ENCODE measurements at places on chromosomes 5 and 9. TPM values are rescaled to one million over a fixed set of nuclear protein-coding genes. Genes with fewer than 3 reads are reported as not detected.

DNA sequence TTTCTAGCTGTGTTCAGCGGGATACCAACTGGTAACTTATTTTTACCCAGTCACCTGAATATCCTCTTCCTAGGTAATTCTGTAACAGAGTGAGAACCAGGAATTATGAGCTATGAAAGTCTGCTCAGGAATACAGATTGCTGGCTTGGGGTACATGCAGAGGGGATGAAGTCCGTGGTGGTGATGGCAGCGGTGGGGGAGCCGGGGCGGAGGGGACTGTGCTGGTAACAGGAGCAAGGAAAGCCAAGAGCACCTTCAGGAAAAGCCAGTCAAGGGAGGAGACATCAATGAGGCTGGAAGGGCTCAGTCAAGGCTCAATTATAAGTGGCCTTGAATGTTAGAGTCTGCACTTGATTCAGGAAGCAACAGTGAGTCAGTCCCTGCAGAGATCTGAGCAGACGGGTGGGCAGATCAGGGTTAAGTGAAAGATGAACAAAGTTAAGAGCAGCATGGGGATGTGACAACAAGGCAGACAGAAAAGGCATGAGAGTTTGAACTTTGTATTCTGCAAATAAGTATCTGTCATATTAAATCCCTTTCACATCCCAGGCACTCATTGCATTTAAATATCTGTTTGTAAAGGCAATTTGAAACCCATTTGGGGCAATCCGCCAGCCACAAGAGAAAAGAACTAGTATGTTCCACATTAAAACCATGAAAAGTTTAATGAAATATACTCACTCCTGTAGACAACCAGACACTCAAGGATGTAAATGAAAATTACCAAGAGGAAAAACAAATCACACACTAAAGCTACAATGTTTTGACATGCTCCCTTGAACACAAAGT lies 101.2 kb downstream of the TTC39B start:
- DNase-seq = no peak

Gene CCDC171
- total RNA-seq = 2.8 TPM

DNA sequence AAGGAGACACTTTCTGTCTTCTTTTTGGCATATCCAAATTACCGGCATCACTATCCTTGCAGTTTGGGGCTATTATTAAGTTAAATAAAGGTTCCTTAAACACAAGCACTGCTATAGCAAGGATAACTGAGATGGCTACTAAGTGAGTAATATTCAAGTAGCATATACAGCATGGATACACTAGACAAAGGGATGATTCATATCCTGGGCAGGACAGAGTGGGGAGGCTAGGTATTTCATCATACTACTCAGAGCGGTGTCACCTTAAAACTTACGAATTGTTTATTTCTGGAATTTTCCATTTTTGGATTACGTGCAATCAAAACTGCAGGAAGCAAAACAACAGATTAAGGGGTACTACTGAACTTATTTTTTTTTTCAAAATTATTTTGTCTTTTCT lies 54.1 kb downstream of the FER start:
- DNase-seq = peak; percentile 94

Gene SH3GL2
- total RNA-seq = under 0.01 TPM

DNA sequence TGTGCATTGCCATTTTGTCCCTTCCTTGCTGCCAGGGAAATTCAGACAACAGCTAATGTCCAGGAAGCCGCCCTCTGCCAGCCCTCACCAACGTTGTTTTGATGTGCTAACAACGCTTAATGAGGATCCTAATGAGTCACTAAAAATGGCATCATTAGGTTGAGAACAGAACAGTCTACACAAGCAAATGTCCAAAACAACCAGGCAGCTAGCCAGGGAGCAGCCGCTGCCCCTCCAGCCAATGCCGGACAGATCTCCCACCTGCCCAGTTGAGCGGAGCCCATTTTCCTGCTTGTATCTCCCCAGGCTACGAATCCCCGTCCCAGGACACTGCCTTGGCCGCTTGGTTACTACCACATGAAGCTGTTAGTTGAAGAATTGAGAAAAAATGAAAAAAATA lies 40.4 kb upstream of the UNC5A start:
- no peak for DNase-seq

Data from bronchial epithelial cell (primary cell).